Suprapubic skin (tissue), 4 donors: ENCODE measurements at places on chromosomes 2 and 18. TPM values are rescaled to one million over a fixed set of nuclear protein-coding genes. Genes with fewer than 3 reads are reported as not detected.

UGT1A4 gene
- 2.6 TPM for total RNA-seq

- DNase-seq: peak; percentile 82
- no peaks in the 10 kb centered on the region for H3K36me3 ChIP-seq
- peak overlapping the region; percentile 85 for H3K27ac ChIP-seq
- no peaks in the 10 kb centered on the region for H3K27me3 ChIP-seq
- peak overlapping the region; percentile 54 for H3K4me3 ChIP-seq
Measured at GRCh38 chr2:231482806-231483391, 18.6 kb upstream of the NCL start.

- H3K27ac ChIP-seq: no peak overlapping the region
- DNase-seq: no peak
- no peaks in the 10 kb centered on the region for H3K4me1 ChIP-seq
- no peaks in the 10 kb centered on the region for H3K36me3 ChIP-seq
- no peaks in the 10 kb centered on the region for H3K27me3 ChIP-seq
Measured at GRCh38 chr2:125033871-125034270, 1008.8 kb downstream of the CNTNAP5 start.

ZSWIM2 gene
- not detected for total RNA-seq

- H3K4me3 ChIP-seq: no peak overlapping the region
- DNase-seq: no peak
- peaks cover 6% of the 10 kb centered on the region for H3K4me1 ChIP-seq
- H3K27ac ChIP-seq: no peak overlapping the region
- H3K36me3 ChIP-seq: no peaks in the 10 kb centered on the region
Measured at GRCh38 chr18:11268741-11269233, 119.4 kb upstream of the PIEZO2 start.

GRCh38 chr2:169683425-169684134, 10.6 kb downstream of the CFAP210 start:
- H3K27me3 ChIP-seq: no peaks in the 10 kb centered on the region
- no peak overlapping the region for H3K27ac ChIP-seq
- H3K36me3 ChIP-seq: no peaks in the 10 kb centered on the region
- H3K4me3 ChIP-seq: no peak overlapping the region

DNA sequence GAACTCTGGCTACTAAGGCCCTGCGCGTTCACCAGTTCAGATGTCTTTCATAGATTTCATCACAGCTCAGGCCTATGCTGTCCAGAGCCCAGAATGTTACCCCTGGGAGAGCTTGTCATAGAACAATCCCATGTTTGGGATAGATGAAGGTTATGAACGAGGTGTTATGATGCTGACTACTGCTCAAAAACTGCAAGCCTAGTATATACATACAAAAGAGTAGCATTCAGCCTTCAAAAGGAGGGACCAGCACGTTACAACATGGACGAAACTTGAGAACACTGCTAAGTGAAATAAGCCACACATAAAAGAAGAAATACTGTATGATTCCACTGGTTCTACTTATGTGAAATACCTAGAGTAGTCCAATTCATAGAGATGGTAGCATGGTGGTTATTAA, 401.9 kb downstream of the NBAS start:
- H3K36me3 ChIP-seq: no peaks in the 10 kb centered on the region
- DNase-seq: no peak
- H3K27ac ChIP-seq: no peak overlapping the region

GRCh38 chr2:102141970-102142828, at the start of gene IL1R1:
Gene IL1R1, plus strand, starts transcription at chr2:102142746. Its CDS starts 14,979 bp downstream, at chr2:102157725.
- peaks cover 7% of the 10 kb centered on the region for H3K36me3 ChIP-seq
- peak within 1 kb of the TSS; percentile 95 for H3K27ac ChIP-seq
- H3K27me3 ChIP-seq: no peaks in the 10 kb centered on the region
- peak within 1 kb of the TSS; percentile 70 for H3K4me3 ChIP-seq
- DNase-seq: peak; percentile 90
- H3K4me1 ChIP-seq: peaks cover 23% of the 10 kb centered on the region

- DNase-seq: no peak
- no peak overlapping the region for H3K27ac ChIP-seq
- no peaks in the 10 kb centered on the region for H3K27me3 ChIP-seq
- no peaks in the 10 kb centered on the region for H3K36me3 ChIP-seq
- no peak overlapping the region for H3K4me3 ChIP-seq
Measured at GRCh38 chr2:195756218-195756942, 99.4 kb downstream of the SLC39A10 start.

GRCh38 chr2:172698041-172698863, 37.4 kb upstream of the RAPGEF4 start:
- peaks cover 11% of the 10 kb centered on the region for H3K4me1 ChIP-seq
- no peak overlapping the region for H3K4me3 ChIP-seq
- no peak for DNase-seq
- H3K27me3 ChIP-seq: no peaks in the 10 kb centered on the region
- H3K27ac ChIP-seq: no peak overlapping the region
- H3K36me3 ChIP-seq: no peaks in the 10 kb centered on the region

CCDC102B gene
- total RNA-seq: 4.1 TPM

- no peak for DNase-seq
- no peak overlapping the region for H3K4me3 ChIP-seq
- H3K4me1 ChIP-seq: peaks cover 26% of the 10 kb centered on the region
- no peaks in the 10 kb centered on the region for H3K27me3 ChIP-seq
- H3K36me3 ChIP-seq: no peaks in the 10 kb centered on the region
Measured at GRCh38 chr2:237221443-237221842, 135.8 kb downstream of the COPS8 start.

- H3K36me3 ChIP-seq: no peaks in the 10 kb centered on the region
- no peak overlapping the region for H3K4me3 ChIP-seq
- no peaks in the 10 kb centered on the region for H3K4me1 ChIP-seq
- DNase-seq: no peak
- H3K27me3 ChIP-seq: no peaks in the 10 kb centered on the region
- H3K27ac ChIP-seq: no peak overlapping the region
Measured at GRCh38 chr2:8424997-8425900, 256.6 kb upstream of the ID2 start.

GRCh38 chr2:47422016-47422415, 19.1 kb downstream of the MSH2 start:
- H3K36me3 ChIP-seq: peaks cover 26% of the 10 kb centered on the region
- no peak for DNase-seq
- no peak overlapping the region for H3K27ac ChIP-seq
- H3K4me3 ChIP-seq: no peak overlapping the region

DNA sequence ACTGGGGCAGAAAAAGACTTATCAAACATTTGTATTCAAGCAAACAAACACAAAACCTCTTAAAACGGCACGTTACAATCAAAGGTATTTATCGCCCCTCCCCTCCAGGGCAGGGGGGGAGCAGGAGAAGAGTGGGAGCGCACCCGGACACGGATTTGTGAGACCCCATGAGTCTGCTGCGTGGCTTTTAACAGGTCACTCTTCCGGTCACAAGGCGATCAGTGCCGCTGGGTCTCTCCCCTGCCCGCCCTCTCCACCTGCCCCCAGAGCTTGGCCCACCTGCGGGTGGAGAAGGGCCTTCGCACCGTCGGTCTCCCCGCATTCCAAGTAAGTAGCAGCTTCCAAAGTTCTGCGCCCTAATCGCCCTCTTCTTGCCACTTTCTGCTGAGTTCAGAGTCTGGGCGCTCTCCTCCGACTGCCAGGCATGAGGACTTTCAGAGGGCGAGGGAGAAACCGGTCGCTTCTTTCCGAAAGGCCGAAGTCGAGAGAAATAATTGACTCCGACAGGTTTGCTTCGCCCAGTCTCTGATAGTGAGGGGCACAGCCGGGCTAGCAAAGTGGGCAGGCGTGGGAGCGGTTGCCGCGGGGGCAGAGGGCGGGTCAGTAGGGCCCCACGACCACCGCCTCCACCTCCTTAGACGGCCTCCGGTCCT, 800 bp downstream of the RPRM start:
- H3K36me3 ChIP-seq: no peaks in the 10 kb centered on the region
- no peak for DNase-seq
- peaks cover 32% of the 10 kb centered on the region for H3K4me1 ChIP-seq
- H3K4me3 ChIP-seq: peak overlapping the region; percentile 61
- no peak overlapping the region for H3K27ac ChIP-seq

GRCh38 chr18:50159654-50160046, 35.3 kb downstream of the MYO5B start:
- peaks cover 24% of the 10 kb centered on the region for H3K4me1 ChIP-seq
- no peak overlapping the region for H3K4me3 ChIP-seq
- H3K27ac ChIP-seq: peak overlapping the region; percentile 64
- H3K36me3 ChIP-seq: no peaks in the 10 kb centered on the region

DNA sequence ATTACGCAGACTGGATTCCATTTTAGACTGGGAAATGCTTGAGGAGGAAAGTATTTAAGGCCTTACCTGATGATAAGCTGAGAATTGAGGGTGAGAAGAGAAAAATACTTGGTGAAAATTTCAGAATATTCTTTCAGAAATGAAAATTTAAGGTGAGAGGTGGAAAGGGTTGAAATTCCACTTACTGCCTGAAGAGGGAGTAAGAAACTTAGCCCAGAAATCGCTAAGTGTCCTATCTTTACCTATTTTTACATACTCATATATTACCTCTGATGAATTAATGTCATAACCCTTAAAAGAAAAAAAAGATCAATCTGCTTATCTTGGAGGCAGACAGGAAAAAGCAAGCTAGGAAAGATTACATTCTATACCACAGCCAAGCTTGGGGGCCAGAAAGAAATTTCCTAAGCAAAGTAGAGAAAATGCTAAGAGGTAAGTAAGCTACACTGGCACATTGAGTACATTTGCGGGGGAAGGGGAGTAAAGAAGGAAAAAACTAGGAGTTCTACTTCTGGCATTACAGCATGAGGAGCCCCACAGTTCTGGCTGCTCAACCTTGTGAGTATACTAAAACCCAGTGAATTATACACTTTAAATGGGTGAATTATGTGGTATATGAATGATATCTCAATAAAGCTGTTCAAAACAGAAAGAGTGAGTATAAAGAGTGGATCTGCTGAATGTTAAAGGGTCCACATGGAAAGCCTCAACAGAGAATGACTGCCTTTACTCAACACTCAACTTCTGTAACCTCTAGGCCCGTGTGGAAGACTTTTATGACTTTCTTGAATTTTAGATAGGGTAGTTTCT, 33.8 kb downstream of the SMC6 start:
- no peak overlapping the region for H3K27ac ChIP-seq
- no peaks in the 10 kb centered on the region for H3K4me1 ChIP-seq
- H3K27me3 ChIP-seq: no peaks in the 10 kb centered on the region
- H3K4me3 ChIP-seq: no peak overlapping the region

DNA sequence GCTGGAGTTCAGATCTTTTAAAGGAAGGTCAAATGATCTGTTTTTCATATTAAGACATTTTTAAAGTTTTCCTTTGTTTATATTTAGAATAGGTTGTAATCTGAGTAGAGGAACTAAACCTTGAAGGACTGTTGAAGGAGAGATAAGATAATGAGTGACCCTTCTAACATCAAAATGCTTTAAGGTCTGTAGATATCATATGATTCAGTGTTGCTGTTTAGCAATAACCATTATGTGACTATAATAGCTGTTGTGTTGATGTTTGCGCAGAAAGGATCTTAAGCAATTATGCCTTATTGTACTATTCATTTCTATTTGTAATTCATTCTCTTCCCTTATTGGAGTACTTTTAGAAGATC, 60.0 kb downstream of the SLC16A14 start:
- no peak overlapping the region for H3K4me3 ChIP-seq
- H3K27ac ChIP-seq: no peak overlapping the region
- no peaks in the 10 kb centered on the region for H3K27me3 ChIP-seq
- DNase-seq: no peak
- no peaks in the 10 kb centered on the region for H3K36me3 ChIP-seq

- no peaks in the 10 kb centered on the region for H3K27me3 ChIP-seq
- no peaks in the 10 kb centered on the region for H3K36me3 ChIP-seq
- H3K4me1 ChIP-seq: peaks cover 28% of the 10 kb centered on the region
- no peak overlapping the region for H3K27ac ChIP-seq
- DNase-seq: no peak
- H3K4me3 ChIP-seq: no peak overlapping the region
Measured at GRCh38 chr2:231684314-231685223, 23.8 kb upstream of the PTMA start.

GRCh38 chr2:20212871-20213503, 11.9 kb downstream of the SDC1 start:
- H3K27ac ChIP-seq: peak overlapping the region; percentile 98
- H3K27me3 ChIP-seq: no peaks in the 10 kb centered on the region
- peak overlapping the region; percentile 30 for H3K4me3 ChIP-seq

DNA sequence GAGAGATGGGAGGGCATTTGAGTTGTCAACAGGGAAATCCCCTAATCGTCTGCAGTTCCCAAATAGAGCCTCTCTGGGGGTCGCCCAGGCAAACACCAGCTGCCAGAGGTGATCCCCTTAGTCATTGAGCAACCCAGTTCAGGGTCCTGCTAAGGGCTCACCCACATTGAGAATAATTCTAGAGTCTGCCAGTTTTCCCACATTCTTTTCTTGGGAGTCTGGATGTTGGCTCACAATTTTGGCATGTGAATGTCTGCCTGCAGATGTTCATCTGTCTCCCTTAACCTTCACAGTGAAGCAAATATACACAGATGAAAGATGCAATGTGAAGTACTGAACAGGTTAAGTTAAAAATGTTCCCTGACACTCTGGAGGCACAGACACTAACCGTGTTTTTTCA, 11.4 kb upstream of the SMIM21 start:
- H3K27me3 ChIP-seq: peaks cover 17% of the 10 kb centered on the region
- no peak for DNase-seq
- no peaks in the 10 kb centered on the region for H3K4me1 ChIP-seq
- no peak overlapping the region for H3K4me3 ChIP-seq
- no peak overlapping the region for H3K27ac ChIP-seq

GRCh38 chr2:144490857-144491256, 29.1 kb downstream of the ZEB2 start:
- H3K27ac ChIP-seq: no peak overlapping the region
- H3K4me3 ChIP-seq: no peak overlapping the region
- no peak for DNase-seq
- H3K36me3 ChIP-seq: no peaks in the 10 kb centered on the region
- peaks cover 10% of the 10 kb centered on the region for H3K4me1 ChIP-seq
- no peaks in the 10 kb centered on the region for H3K27me3 ChIP-seq

DNA sequence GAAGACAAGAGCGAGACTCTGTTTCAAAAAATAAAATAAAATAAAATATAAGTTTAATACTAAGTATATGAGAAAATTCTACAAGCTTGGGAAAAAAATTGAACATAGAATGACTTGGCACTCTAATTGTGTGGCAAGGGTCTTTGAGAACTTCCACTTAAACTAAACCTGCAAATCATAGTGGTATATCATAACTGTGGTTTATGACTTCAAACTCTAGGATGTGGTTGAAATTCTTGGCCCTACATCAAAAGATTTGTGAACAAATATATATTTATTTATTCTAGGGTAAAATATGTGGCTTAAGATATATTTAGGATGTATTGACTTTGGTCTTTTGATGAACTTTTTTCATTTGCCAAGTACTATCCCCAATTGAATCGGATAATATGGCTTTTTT, 3.1 kb upstream of the FAM171B start:
- no peak overlapping the region for H3K4me3 ChIP-seq
- peaks cover 22% of the 10 kb centered on the region for H3K4me1 ChIP-seq
- no peaks in the 10 kb centered on the region for H3K27me3 ChIP-seq
- no peak overlapping the region for H3K27ac ChIP-seq

DNAJC5G gene
- not detected for total RNA-seq

- no peak for DNase-seq
- H3K27ac ChIP-seq: no peak overlapping the region
- no peaks in the 10 kb centered on the region for H3K27me3 ChIP-seq
- H3K4me3 ChIP-seq: no peak overlapping the region
Measured at GRCh38 chr18:62842898-62843297, 127.6 kb downstream of the PHLPP1 start.
